GM23248 (cell line): ENCODE measurements at places on chromosomes 7 and 10. TPM values are rescaled to one million over a fixed set of nuclear protein-coding genes. Genes with fewer than 3 reads are reported as not detected.

Gene ATRNL1
- not detected in 2 replicates for polyA plus RNA-seq

DNA sequence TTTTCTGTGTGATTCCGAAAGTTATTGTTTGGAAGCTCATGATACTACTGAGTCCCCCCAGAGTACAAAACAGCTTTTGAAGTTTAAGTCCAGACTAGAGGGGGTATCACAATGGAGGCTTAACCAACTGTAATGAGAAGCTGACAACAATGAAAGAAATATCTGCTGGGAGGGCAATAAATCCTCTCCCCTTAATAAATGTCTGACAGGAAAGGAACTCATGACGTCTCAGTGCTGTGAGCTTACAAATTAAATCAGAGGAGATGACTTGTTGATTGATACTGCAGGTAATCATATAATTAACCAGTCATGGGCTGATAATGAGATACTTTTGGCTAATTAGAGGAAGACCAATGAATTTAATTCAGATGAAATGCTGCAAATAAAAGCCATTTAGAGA, 102.6 kb upstream of the WDR11 start:
- no peak for DNase-seq

DNA sequence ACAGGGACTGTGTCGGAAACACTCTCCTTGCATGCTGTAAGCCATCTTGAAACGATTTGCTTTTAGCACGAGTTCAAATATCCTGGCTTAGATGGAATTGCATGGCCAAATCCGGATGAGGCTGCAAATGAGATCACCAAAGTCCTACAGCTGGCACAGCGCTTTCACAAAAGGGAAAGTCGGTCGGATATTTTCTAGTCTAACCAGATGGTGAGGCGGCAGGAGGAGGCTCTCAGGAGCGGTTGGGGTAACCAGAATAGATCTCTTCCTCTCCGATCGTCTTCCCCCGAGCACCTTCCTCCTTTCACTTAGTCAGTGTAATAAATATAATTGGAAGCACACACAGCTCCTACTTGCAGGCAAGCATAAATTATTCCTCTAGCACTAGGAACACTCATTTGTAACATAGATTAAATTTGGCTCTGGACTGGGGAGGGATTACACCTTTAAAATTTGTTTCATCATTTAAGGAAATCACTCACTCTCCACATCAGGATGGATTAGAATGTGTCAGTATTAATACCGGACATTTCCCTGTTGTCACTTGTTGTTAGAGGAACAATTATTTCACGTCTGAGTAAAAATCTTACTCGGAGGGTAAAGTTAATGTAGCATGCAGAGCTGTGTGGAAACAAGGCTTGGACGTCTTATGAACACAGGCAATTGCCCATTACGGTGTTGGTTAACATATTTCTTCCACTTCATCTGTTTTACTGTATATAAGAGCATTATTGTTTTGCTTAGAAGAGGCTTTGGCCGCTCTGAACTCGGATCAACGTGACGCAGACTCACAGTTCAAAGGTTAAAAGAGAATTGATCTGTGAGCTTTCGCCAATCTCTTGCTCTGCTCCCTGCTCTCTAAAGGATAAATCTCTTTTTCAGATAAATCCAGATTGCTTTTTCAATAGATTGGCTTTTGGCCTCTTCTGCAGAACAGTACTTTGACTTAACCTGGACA, 857.9 kb downstream of the TYW1 start:
- peak; percentile 15 for DNase-seq

Gene AKR1C3
- polyA plus RNA-seq: 44.7 and 51.8 TPM in 2 replicates

DNA sequence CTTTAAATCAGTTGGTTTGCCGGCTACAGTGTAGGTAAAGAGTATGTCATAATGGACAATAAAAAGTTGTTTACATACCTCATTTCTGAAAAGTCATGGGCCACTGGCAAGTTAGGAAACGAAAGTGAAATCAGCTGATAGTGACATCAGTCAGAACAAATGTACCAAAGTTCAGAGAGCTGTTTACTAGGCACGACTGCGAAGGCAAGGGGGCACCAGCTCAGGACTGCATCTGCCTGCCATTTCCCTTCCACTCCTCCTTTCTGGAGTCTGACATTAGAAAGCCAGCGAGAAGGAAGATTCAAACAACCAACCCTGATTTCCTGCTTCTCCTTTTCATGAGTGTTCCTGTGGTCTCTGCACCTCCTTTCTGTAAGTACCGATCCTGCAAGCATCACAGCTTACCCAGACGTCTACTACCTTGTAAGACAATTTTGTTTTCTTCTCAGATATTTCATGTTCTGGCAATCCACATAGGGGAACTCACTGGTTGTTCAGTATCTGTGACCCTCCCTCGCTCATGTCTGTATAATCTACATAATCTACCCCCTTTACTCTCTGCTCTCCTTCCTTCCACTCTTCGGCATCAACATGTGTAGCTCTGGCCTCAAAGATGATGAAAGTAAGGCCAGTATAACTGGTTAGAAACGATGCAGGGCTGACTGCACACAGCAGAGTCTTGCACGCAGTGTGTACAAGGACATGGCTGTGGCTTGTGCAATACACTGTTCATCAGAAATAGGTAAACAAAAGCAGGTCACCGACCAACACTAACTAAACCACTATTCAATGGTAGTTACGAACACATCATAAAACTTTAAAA, at the start of gene TMEM140:
Gene TMEM140 (plus strand): TSS at position 174 of the 823 bp plus-strand sequence. CDS start 16,370 bp downstream, outside the sequence.
- peak; percentile 70 for DNase-seq

GRCh38 chr10:118369641-118370205, 27.6 kb upstream of the FAM204A start:
- no peak for DNase-seq

- peak; percentile 95 for DNase-seq
Measured at GRCh38 chr7:129530795-129531391, 28.6 kb downstream of the SMKR1 start.
